NCI-H2029 (cell line): ENCODE measurements at places on chromosomes 5 and 9.

DNA sequence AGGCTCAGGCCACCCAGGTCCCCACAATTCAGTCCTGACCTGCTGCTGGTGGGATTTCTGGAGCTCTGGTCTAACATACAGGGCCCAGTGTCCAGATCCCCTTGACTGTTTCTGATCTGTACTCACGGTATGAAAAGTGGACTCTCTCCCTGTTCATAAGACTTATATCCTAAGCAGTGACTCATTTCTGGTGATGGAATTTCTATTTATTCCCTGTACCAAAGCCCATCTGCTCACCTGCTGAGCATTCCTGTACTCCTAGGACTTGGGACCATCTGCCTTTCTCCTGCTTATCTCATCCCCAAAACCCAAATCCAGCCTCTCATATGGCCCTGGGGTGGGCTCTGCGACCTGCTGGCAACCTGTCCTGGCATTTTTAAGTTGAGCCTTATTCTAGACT lies 86.6 kb downstream of the APBA1 start:
- no peak for DNase-seq

DNA sequence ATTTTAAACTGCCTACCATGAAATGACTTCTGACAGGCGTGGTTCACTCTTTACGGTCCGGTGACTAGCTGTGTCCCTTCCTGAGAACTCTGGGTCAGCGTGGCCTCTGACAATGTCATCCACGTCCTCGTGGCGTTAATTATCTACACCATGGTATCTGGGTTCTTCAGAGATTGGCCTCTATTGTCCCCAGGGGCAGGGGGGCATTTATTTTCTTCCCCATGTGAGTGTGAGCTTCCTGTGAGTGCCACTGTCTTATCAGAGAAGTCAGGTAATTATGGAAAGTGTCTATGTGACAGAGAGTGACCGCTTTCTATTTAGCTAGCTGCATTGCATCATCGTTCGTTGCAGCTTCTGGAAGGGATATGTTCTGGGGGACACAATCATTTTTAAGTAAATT lies 77.2 kb downstream of the FBXL7 start:
- no peak for DNase-seq

GRCh38 chr9:137479892-137480685 lies 21.0 kb upstream of the NSMF start:
- DNase-seq: no peak

GRCh38 chr5:139776861-139777260 lies 18.7 kb upstream of the PSD2 start:
- DNase-seq: no peak

DNA sequence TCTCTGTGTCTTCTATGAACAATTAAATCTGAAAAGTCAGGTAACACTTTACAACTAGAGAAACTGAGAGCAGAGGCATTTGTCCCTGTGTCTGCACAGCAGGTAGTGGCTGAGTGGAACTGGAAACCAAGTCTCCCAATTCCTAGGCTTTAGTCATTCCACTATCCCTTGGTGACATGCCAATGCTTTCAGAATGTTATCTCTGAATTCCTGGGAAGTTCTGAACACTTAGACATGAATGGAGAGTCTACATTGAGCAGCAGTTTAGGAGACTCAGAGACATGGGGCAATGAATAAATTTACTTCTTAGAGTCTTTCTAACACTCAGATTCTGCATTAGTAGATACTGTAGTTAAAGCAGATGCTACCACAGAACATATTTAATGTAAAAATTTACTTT lies 94.8 kb upstream of the APC start:
- no peak for DNase-seq

GRCh38 chr5:31963358-31964006 lies 210.6 kb downstream of the GOLPH3 start:
- no peak for DNase-seq

DNA sequence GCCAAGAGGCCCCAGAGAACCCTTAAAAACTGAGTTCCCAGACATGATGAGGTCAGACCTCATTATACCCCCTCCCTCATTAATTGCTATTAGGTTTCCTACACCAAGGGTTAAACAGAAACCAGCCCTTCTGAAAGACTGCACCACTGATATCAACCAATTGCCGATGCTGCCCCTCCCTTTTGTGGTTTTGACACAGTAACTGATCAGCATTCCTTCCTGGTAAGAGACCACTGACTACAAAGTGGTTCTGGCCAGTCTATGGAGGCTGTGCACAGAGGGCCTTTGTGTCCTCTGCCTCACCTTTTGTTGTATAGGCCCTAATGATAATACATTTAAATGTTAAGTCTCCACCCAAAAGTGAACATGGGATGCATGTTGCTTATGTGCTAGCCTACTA lies 201.5 kb downstream of the FRMD3 start:
- DNase-seq: no peak

DNA sequence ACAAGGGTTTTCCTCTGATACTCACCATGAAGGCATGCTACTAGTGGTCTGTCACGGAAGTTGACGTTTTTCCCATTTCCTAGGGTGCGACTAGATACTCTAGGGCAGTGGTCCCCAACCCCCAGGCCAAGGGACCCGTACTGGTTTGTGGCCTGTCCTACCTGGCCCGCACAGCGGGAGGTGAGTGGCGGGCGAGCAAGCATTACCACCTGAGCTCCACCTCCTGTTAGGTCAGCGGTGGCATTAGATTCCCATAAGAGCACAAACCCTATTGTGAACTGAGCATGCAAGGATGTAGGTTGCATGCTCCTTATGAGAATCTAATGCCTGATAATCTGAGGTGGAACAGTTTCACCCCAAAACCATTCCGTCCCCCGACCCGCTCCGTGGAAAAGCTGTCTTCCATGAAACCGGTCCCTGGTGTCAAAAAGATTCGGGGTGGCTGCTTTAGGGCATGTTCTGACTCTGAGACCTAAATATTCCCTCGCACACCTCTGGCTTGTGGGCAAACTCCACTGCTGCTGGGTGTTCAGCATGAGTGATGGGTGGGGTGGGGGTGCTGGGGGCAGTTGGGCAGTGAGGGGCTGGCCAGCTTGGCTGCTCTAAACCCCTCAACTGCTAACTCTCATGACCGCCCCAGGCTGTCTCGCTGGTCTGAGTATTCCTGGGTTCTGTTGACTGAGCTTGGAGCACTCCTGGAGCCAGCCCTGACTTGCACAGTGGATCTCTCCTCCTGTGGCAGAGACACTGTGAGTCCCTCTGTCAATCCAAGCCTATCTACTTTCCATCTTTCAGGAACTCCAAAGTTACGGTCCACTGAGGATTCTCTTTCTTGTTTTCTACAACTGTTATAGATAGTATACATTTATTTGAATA lies 78.3 kb upstream of the NEK6 start:
- no peak for DNase-seq

- DNase-seq: no peak
Measured at GRCh38 chr9:133643978-133644760, 8.0 kb downstream of the DBH start.

DNA sequence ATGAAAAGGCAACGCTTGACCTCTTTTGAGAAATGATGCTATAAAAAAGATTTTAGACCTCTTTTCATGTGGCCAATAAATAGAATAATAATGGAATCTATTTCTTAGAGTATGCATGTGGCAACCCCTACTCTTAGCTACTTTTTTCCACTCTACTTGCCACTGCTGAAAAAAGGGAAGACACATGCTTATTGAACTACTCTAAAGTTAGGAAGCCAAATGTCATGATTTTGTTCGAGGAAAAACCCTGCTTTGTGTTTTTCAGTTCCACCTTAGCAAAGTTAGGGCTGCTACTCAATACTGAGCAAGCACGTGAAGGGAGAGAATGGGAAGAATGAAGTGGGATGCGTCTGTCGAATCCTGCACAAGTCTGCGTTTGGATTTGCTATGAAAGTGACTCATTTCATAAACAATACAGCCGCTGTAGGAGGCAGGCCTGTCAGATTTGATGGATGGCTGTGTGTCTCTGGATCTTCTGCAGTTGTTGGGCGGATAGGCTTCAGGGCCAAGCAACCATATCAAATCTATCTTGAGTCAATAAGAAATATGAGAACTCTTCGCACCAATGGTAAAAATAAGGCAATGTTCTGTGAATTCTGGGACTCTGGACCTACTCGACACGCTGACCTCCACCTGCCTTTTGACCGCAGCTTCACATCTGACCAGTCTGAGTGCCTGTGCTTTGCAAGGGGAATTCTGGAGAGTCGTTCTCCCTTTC lies 333.6 kb downstream of the PIK3R1 start:
- DNase-seq: no peak

DNA sequence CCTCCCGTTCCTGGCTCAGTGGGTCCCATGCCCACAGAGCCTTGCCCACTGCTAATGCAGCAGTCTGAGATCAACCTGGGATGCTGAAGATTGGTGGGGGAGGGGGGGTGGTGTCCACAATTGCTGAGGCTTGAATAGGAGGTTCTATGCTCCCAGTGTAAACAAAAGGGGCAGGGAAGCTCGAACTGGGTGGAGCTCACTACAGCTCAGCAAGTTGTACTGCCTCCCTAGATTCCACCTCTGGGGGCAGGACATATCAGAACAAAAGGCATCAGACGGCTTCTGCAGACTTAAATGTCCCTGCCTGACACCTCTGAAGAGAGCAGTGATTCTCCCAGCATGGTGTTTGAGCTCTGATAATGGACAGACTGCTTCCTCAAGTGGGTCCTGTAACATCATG lies 885.6 kb upstream of the COX7C start:
- no peak for DNase-seq

GRCh38 chr5:87649455-87649854 lies 236.7 kb upstream of the CCNH start:
- DNase-seq: no peak

GRCh38 chr5:13567819-13568218 lies 376.7 kb downstream of the DNAH5 start:
- DNase-seq: no peak

GRCh38 chr5:86885489-86886230 lies 267.9 kb downstream of the COX7C start:
- DNase-seq: no peak

GRCh38 chr9:114681594-114682332 lies at the start of gene TEX48:
TSS of gene TEX48 (minus strand) at chr9:114682192. CDS start at chr9:114671723, 10,469 bp downstream.
- DNase-seq: peak; percentile 13

DNA sequence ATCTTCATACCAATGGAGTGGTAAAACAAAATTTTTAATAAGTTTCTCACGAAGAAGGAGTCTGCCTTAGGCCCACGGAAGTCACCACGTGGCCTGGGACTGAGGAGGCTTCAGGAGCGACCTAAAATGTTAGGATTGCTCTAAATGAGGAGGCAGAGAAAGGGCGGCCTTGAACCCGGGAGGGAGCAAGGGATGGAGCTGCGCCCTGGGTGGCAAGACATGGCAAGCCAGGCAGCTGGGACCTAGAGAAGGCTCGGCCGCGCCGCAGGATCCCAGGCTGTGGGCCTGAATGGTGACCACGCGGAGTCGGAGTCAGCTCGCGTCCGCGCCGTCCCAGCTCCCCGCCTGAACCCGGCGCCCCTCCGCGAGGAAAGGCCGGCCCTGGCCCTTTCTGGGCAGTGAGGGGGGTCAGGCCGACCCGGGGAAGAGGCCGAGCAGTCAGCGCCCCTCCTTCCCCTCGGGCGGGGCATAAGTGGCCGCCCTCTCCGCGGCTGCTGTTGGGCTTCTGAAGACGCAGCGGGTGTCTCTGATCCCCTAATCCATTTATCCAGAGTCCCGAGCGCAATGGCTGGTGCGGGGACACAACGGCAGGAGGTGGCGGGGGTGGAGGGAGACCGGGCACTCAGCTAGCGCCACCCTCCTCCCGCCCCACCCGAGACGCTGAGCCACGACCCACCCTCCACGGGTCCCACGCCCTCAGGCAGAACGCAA lies 10.6 kb downstream of the IRX1 start:
- DNase-seq: no peak

DNA sequence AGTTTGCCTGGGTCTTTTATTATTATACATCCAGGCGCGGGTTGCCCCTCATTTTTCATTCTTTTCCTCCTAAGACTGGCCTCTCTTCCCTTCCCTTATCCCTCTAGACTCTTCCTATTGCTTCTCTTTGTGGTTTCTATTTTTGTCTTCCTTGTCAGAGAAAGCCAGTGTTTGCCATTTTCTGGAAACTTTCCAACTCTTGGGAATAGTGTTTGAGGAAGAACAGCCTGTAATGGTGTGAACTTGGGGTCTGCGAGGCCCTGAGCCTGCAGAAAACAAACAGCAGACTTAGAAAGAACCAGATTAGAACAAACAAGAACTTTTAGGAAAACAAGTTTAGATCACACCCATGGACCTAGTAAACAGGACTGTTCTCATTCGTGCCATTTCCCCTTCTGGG lies 15.5 kb downstream of the PRKACG start:
- no peak for DNase-seq

GRCh38 chr5:75331095-75332090 lies 5.6 kb upstream of the HMGCR start:
- DNase-seq: no peak

DNA sequence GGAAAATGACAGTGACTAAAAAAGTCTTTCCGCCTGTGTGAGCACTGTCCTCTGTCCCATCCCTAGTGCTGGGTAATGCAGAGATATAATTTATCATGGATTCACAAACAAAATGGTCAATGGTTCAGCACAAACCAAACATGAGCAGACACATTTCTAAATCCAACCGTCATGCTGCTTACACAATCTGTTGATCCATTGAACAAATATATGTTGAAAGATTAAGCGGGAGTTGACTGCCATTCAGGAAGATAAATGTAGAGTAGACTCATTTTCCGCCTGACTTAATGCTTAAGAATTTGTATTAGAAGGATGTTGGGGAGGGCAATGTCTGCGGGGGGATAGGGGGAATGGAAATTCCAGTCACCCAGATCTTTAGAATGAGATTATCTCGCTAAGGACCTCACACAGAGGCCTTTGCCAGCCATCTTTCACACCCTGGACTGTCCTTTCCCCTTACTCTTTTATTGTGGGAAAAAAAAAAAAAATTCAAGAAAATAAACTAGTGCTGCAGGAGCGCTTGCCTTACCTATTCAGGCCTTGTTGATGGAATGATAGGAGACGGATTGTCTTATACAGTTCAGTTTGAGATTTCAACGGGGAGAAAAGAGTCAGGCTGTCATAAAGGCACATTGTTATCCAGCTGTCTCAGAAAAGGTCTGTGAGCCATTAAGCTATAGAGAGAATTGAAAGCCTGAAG lies 153.7 kb downstream of the TLE1 start:
- DNase-seq: no peak

- DNase-seq: no peak
Measured at GRCh38 chr5:61974680-61975079, 331.3 kb upstream of the KIF2A start.

GRCh38 chr5:172800088-172800551 lies 29.1 kb upstream of the DUSP1 start:
- DNase-seq: no peak

GRCh38 chr9:81394881-81395675 lies 294.3 kb downstream of the TLE1 start:
- no peak for DNase-seq

GRCh38 chr5:132876020-132876759 lies 2.7 kb downstream of the LEAP2 start:
- no peak for DNase-seq

GRCh38 chr5:109329333-109330237 lies 80.2 kb downstream of the PJA2 start:
- no peak for DNase-seq
